ENCODE measurements at places on chromosomes 3 and 15.

DNA sequence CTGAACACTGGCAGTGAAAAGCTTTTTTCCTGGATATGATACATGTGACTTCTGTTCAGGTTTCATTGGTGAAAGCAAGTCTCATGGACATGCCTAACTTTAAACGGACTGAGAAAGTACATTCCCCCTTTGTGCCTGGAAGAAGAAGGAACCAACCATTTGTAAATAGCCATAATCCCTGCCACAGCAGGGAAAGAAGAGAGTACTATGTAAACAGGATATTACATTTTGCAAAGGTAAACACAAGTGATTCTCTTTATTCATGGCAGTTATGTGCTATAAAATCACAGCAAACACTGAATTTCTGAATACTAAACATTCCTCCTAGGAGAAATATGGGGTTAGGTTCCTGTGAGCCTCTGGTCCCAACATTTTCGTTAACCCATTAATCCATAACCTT is 46.8 kb downstream of the PRICKLE2 start:
- DNase-seq: no peak

DNA sequence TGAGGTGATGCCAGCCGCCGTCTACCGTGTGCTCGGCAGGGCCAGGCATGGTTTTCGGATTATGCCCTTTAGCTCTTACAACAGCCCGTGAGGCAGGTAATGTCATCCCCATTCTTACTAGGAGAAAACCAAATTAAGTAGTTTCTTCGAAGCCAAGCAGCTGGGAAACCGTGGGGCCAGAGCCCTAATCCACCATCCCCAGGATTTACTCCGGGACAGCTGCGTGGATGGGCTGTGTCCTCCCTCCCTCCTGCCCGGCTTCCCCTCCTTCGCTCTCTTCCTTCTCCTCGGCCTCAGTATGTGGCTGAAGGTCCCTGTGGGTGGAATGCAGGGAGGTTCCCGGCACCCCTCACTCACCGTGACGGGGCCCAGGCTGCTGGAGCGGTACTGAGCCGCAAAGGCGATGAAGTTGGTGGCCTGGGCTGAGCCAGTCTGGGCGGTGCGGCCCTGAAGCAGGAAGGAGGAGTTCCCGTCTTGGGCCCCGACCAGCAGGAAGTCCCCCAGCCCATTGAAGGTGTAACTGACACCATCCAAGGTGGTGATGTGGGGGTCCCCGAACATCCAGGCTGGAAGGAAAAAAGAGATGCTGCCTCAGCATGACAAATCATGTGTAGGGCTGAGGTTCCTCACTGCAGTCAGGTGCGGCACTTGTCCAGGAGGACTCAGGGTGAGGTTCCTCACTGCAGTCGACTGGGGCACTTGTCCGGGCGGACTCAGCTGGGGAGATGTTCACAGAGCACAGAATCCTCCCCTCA is 42.5 kb downstream of the MUC20 start:
- DNase-seq: no peak

DNA sequence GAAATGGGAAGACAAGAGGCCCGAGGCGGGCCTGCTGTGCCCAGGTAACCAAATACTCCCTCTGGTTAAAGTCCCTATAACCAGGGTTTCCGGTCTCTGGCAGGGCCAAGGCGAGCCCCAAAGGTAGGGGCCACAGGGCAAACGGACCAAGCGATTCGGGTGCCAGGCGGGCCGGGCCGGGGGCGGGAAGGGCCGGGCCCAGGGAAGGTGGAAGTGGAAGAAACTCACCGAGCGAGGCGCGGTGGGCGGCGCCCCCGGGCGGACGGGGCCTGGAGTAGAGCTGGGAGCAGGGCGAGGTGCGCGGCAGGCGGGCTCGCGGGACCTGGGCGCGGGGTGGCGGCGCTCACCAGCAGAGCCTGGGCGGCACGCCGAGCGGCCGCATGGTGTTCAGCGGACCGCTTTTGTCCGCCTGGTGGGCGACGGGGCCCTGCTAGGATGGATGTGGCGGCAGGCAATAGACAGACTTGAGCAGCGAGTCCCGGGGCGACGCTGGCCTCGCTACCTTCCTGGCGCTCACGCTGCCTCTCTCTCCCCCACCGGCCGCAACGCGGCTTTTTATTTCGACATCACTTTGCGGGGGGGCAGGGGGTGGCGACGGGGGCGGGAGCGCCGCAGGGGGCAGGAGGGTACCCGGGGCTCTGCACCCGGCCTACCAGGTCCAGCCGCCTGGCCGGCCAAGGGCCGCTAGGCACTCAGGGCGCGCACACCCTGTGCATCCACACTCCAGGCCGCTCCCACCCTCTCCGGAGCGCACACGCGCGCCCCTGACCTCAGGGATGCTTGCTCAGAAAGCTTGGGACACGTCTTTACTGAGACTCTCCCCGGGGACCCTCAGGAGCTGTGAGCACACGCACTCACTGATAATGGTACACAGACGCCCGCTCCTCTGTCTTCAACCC is at the start of gene GATA2:
TSS of gene GATA2 (minus strand) at position 531 of the 899 bp plus-strand sequence. CDS start 6,170 bp downstream, outside the sequence.
- no peak for DNase-seq

- DNase-seq: no peak
Observed at GRCh38 chr15:60043744-60044435, 39.8 kb downstream of the FOXB1 start.

DNA sequence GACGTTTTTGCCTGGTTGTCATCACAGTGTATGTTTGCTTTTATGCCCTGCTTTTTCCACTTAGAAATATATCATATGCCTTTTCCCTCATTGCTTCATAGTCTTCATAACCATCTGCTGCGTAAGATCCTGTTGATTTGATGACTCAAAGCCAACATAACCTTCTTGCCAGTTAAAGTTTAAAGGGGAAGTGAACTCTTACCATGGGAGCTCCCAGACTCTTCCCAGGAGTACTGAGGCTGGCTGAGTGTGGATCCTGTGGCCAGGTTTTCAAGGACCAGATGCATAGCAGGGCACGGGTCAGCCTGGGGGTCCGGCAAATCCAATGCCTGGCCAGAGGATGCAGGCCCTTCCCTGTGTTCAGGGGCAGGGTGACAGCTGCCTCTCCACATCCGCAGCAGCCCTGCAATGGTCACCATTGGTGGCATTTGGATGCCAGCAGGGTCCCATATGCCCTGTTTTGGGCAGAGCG is 42.0 kb upstream of the SACM1L start:
- DNase-seq: no peak

GRCh38 chr3:81416812-81417211 is 344.6 kb downstream of the GBE1 start:
- DNase-seq: no peak

DNA sequence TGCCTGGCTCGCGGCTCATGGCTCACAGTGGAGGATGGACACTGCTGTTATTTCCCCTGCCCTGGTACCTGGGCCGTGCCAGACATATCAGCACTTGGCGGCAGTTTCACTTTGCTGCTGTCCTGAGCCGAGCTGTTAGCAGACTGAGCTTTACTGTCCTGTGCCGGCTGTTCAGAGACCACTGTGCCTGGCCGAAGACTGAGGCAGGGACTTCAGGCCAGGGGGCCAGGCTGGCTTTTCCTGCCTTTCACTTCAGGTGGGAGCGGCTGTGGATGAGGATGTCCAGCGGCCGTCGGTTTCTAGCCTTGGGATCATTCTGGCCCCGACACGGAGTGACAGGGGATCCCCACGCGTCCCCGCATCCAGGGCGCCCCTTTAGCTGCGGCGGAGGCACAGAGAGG is 1.1 kb downstream of the ATP10A start:
- DNase-seq: no peak

DNA sequence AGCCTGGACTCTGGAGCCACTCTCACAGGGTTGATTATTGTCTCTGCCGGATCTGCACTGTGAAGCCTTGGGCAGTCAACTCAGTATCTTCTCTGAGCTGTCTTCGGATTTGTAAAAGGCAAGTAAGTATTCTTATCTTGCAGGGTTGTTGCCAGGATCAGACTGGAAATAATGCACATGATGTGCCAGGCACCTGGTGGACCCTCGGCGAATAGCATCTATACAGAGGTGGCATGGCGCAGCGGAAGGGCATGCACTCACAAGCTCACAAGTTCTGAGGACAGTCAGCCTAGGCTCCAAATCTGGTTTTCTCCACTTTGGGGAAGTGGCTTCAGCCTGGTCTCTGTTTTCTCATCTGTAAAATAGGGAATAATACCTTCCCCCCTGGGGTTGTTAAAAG is 113.9 kb downstream of the SRGAP3 start:
- DNase-seq: no peak

DNA sequence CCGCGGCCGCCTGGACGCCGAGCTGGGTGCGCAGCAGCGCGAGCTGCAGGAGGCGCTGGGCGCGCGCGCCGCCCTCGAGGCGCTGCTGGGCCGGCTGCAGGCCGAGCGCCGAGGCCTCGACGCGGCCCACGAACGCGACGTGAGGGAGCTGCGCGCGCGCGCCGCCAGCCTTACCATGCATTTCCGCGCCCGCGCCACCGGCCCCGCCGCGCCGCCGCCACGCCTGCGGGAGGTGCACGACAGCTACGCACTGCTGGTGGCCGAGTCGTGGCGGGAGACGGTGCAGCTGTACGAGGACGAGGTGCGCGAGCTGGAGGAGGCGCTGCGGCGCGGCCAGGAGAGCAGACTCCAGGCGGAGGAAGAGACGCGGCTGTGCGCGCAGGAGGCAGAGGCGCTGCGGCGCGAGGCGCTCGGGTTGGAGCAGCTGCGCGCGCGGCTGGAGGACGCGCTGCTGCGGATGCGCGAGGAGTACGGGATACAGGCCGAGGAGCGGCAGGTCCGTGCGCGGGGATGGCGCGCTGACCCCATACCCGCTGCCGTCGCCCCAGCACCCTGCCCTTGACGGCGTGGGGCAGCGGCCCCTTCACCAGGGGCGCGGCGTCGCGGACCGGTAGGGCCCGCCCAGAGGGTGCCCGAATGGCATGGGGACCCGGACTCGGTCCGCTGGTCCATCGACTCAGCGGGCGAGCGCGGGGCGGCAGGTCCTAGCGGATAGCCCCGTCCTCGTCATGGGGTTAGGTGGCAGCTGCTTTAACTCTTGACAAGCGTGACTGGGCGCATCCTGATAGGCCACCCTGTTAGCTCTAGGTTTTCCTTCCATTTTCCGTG is 848 bp downstream of the SYNM start:
- DNase-seq: peak; percentile 77

DNA sequence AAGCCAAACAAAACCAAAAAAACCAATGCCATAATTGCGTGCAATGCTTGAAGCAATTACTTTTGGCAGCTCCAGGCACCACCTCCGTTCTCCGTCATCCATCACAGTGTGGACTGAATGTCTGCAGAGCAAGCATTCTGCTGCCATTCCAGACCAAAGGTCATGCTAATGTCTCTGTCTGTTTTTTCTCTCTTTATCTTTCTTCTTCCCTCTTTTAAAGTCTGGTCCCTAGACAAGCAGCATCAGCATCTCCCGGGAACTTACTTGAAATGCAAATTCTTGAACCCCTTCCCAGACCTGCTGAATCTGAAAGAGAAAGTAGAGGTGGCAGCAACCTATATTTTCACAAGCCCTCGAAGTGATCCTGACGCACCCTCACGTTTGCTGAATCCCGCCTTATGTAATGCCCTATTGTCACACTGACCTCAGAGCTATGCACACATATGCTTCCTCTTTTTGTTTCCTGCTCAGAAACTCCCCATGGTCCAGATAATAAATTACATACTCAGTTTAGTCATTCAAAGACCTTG is 297.3 kb upstream of the PROK2 start:
- DNase-seq: no peak

DNA sequence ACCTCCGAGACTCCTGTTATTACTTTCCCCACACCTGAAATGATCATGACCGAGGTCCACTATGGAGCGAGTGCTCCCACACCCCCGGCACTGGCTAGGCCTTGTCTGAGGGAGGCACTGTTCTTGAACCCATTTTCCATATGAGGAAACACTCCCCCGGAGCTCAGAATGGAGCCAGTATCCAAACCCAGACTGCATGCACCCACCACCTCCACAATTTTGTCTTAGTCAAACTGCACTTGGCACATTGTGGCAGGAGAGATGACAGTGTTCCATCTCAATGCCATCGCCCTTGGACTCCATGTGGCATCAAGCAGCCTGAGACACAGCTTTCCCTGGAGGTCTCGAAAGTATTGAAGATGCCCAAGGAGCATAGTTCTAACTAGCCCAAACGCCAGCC is 154.1 kb downstream of the NUP210 start:
- no peak for DNase-seq

- DNase-seq: no peak
Observed at GRCh38 chr3:171867981-171868380, 24.8 kb downstream of the TMEM212 start.

DNA sequence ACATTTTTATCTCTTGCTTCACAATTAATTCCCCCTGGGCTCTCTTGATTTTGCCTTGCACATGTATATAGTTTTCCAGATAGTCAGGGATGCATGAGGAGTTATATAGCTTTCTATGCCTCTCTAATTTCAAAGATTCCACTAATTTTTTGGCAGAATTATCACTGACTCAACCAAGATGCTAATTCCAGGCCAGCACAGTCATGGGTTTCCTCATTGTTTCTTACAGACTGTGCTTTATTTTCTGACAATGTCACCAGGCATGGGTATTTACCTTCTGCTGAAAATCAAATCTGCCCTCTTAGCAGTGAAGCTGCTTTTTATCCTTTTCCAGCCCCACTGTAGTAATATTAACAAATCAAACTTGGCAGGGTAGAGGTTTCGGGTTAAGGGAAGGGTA is 1520.6 kb upstream of the CADM2 start:
- DNase-seq: no peak

GRCh38 chr3:15052335-15053242 is 12.5 kb downstream of the MRPS25 start:
- no peak for DNase-seq

GRCh38 chr15:67100801-67101581 is 35.6 kb downstream of the SMAD3 start:
- no peak for DNase-seq

- DNase-seq: no peak
Observed at GRCh38 chr3:56976651-56977560, 83.6 kb upstream of the SPATA12 start.

- DNase-seq: no peak
Observed at GRCh38 chr3:34703053-34703452, 904.6 kb downstream of the PDCD6IP start.

- no peak for DNase-seq
Observed at GRCh38 chr3:123258811-123259420, 57.2 kb downstream of the SEC22A start.

- peak; percentile 89 for DNase-seq
Observed at GRCh38 chr3:123314359-123315270, 112.9 kb downstream of the SEC22A start.

DNA sequence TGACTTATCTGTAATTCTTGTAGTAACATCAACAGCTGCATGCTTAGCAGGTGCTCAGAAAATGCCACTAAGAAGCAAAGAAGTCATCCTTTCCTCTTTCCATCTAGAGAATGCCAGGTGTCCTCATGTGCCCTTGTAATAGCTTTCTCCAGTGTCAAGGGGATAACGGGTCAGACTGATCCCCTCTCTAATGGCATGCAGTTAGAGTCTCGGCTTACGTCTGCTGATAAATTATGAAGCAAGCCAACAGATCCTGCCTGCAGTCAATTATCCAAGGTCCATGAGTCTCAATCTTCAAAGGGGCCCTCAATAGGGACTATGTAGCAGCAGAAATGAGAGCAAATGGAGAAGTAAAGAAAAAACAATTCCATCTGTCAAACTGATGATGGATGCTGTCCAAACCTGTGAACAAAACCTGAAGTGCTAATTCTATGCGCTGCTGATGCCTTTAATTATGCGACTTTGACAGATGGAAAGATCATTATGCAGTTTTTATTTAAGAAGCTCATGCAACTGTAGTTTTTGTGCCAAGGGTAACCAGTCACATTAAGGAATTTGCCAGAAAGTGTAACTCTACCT is 162.8 kb upstream of the PEX5L start:
- no peak for DNase-seq

- no peak for DNase-seq
Observed at GRCh38 chr15:92807971-92808571, 92.1 kb upstream of the CHD2 start.

GRCh38 chr3:119145128-119145499 is 851 bp upstream of the TEX55 start:
- DNase-seq: no peak

GRCh38 chr3:55235416-55235815 is 251.7 kb downstream of the WNT5A start:
- DNase-seq: no peak

Measured in WTC11 (cell line).